ENCODE measurements at places on chromosomes 12 and 14. TPM values are rescaled to one million over a fixed set of nuclear protein-coding genes. Genes with fewer than 3 reads are reported as not detected.

SNRPF gene
- total RNA-seq, result 40.0 TPM

ACACB gene
- 2.5 TPM for total RNA-seq

PMEL gene
- total RNA-seq, result 0.78 TPM

PTGDR gene
- total RNA-seq, result not detected

GPR132 gene
- total RNA-seq, result not detected

TEX52 gene
- total RNA-seq, result not detected

SERPINA5 gene
- not detected for total RNA-seq

DNAH10 gene
- total RNA-seq, result 0.05 TPM

BICDL1 gene
- total RNA-seq, result 3.2 TPM

SLC39A5 gene
- total RNA-seq, result not detected

AQP6 gene
- total RNA-seq, result 0.17 TPM

SLC5A8 gene
- total RNA-seq, result not detected

ADAM21 gene
- not detected for total RNA-seq

SOAT2 gene
- total RNA-seq, result not detected

LMNTD1 gene
- 0.15 TPM for total RNA-seq

PTPRO gene
- not detected for total RNA-seq

ARHGEF40 gene
- 9.3 TPM for total RNA-seq

AICDA gene
- total RNA-seq, result not detected

RPGRIP1 gene
- 0.05 TPM for total RNA-seq

SLC25A21 gene
- 2.0 TPM for total RNA-seq

CIDEB gene
- total RNA-seq, result not detected

HOTAIR gene
- total RNA-seq, result not detected

TAS2R13 gene
- total RNA-seq, result 0.35 TPM

LIN7A gene
- 42.9 TPM for total RNA-seq

BDKRB2 gene
- total RNA-seq, result not detected

GPR84 gene
- not detected for total RNA-seq

Data from NCI-H460 (cell line).